ENCODE measurements at places on chromosomes 2 and 18.

DNA sequence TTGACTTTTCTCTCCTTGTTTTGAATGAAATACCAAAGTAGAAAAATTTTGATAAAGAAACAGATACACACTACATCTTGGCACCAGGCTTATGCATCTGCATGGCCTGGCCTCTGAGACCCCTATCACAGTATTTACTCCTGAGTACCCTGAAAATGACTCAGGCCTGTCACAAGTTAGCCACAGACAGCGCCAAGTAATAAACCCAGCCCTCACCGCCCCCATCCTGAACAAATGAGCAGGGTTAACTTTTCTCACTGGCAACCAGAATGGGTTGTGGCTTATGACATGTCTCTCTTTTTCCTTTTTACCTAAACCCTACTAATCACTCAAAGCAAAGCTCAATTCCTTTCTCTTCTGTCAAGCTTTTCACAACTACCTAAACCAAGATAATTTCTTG, 35.3 kb downstream of the SPRED2 start:
- no peak for DNase-seq

DNA sequence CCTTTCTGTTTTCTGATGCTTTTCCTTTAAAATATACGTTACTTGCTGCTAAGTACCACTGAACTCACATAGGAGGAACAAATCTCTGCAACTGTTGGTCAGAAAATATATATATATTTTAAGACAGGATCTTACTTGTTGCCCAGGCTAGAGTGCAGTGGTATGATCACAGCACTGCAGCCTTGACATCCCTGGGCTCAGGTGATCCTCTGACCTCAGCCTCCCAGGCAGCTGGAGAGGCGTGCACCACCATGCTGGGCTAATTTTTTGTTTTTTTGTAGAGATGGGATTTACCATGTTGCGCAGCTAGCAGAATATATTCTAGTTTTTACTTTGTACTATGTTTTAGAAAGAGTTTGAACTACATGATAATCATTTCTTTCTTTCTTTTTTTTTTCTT, 51.5 kb downstream of the EHBP1 start:
- no peak for DNase-seq

DNA sequence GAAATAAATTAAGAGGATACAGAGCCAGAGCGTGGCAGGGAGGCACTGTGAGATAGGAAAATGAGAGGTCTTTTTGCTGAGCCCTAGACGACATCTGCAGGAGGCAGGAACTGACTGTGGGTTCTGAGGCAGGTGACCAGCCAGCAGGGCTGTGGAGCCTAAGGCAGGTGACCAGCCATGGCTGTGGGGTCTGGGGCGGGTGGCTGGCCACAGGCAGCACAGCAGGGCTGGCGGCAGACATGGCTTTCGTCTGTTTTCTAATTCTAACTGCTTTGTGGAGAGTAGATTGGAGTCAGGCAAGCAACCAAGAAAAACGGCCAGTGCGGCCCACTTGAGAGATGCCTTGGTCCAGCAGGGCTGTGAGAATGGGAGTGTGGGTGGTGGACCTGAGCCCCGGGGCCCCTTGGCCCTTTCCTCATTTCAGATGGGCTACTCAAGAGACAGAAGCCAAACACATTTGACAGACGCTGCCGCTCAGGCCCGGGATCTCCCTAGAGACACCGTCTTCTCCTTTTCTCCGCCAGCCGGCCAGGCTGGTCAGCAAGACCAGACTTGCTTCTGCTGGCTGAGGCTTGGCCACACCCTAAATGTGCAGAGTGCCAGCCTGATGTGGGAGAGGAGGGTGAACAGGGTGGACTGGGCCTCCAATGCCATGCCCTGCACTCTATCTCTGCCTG, 19.7 kb upstream of the GNAL start:
- DNase-seq: no peak

- DNase-seq: no peak
Observed at GRCh38 chr2:10480359-10480949, 32.3 kb upstream of the ODC1 start.

- DNase-seq: no peak
Observed at GRCh38 chr2:83565626-83566025, 893.5 kb downstream of the SUCLG1 start.

DNA sequence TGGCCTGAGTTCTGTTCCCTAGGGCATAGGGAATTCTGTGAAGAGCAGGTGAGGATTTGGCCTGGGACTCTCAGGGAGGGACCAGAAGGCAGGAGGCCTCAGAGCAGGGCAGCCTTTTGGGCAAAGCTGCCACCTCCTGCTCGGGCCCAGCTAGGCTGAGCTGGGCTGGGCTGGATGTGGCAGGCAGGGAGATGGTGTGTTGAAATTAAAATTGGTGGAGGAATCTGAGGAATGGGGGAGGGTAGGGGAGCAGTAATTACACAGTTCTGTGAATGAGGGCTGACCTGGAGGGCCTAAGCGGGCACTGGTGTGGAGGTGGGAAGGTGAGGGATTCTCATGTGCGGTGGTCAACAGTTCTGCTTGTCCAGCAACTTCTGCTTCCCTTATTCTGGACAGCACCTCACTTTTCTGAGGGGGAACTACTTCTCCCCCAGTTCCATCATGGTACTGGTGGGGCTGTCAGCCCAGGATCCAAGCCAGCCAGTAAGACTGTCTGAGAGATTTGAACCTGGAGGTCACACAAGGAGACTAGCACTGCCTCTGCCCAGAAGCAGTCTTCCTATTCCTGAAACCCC, 22.0 kb upstream of the ASPRV1 start:
- no peak for DNase-seq

DNA sequence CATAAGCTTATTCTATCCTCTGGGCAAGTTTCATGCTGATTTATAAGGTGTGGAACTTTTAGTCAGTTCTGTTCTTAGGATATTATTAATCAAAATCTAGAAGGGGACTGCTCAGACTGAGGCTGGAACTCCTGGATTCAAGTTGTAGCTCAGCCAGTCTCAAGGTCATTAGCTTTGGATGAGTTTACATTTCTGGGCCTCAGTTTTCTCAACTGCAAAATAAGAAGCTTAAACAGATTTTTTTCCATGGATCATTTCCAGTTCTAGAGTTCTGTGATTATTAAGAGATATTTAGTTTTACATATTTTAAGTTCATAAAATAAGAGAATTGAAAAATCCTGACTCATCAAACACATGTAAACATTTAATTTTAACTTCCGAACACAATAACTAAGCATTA, 442.5 kb upstream of the PKDCC start:
- no peak for DNase-seq

DNA sequence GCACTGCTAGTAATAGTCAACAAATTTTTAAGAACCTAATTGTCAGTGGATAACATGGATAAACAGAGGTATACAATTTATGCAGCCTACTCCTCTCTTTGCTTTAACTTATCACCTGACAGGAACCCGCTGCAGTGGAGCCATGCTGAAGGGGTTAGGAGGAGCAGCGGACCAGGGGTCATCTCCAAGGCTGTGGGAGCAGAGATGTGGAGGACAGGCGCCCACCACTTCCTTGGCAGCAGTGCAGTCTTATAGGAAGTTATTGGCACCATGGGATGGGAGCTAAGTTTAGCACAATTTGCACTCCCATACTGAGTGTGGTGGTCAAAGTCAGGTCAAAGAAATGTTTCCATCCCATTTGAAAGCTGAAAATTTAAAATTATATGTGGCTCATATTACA, 35.6 kb downstream of the HDLBP start:
- no peak for DNase-seq

DNA sequence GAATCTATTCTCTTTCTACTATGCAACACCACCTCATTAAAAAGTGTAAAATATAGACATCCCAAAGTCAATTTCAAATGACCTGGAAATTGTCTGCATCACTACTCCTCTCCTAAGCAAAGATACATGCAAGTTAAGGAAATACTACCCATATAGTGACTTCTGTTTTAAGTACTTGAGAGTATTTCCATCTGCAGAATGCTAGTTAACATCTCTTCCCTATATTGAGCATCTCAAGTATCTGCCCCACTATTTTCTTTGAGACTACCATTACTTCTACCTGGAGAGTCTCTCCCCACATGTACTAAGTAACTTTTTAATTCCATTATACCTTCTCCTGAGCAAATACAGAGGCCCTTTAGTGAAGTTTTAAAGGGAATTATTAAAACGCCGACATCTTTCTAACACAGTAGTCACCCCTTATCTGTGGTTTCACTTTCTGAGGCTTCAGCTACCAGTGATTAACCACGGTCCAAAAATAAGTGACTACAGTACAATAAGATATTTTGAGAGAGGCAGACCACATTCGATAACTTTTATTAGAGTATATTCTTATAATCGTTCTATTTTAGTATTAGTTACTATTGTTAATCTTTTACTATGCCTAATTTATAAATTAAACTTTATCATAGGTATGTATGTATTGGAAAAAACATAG, 21.8 kb downstream of the CWC22 start:
- no peak for DNase-seq

- peak; percentile 69 for DNase-seq
Observed at GRCh38 chr2:174442546-174443510, 44.0 kb downstream of the GPR155 start.

DNA sequence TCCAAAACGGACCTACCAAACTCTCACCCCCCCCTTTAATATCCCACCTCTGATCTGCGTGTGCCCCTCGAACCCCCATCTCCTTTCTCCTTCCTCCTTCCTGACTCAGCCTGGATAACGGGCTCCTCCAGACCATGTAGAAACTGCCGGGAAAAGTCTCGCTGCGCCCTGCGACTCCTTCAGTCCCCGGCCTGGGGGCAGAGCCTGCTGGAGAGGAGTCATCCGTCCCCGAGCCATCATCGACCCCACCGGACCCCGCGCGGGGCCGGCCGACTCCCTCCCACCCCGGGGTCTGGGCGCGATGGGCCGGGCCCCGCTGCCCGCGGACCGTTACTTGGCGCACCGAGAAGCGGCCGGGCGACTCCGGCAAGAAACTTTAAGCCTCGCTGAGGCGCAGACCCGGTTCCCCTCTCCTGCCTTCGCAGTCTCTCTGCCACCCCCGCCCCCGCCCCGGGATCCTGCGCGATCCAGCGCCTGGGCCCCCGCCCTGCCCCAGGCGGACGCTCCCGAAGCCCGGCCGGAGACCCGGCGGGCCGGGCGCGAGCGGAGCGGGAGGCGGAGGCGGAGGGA, 3.4 kb downstream of the ZEB2 start:
- no peak for DNase-seq

DNA sequence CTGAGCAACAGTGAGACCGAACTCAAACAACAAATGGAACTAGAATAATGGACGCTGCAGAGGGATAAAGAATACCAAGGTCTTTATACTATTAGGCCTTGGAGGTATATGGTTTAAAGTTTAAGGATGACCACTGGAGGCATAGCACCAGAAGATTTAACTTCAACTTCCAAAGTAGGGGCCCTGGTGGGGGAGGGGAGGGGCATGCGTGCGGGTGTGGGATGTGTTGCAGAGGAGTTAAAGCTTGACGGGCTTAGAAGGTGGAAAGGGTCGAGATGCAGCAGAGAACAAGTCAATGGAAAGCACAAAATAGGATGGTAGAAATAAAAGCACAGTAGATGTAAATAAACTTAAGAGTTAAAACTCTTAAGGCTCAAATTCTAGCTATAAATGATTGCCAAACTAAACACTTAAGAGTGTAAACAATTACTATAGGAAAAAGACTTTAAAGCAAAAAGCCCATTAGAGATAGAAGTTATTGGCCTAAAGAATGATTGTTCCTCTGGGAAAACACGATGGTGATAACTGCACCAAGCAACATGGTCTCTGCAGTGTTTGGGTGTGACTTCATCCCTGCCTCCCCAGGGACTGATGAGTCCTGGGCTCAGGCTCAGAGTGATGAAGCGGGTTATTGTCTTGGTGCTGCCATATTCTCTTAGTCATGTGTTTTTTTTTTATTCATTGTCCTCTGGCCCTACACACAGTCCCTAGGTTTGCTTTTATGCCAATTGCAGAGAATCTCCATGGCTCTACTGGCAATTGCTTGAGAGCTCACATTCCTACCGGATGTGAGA, 13.0 kb downstream of the RRM2 start:
- peak; percentile 74 for DNase-seq

DNA sequence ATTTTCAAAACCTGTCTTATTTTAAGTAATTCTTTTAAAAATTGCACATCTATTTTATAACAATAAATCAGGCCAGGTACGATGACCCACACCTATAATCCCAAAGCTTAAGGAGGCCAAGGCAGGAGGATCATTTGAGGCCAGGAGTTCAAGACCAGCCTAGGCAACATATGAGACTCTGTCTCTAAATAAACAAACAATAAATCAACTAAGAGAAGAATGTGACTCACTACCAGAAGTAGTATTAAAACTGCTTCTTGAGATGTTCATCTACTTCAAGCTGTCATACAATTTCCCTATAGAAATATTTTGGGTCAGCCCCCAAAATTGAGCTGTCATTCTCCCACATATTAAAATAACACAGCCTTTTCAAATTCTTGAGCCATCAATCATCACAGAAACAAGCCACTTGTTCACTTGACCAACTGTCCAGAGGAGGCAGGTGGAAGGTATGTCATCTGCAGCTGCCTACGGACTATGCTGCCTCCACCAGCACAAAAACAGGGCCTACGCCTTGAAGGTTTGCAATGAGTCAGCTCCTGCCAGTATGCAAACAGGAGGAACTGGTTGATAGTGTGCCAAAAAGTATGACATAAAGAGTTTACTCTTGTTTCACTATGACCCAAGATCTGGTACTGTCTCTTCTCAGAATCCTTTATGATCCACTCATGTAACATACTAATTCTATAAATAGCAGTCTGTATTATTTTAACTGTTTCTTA, 33.6 kb downstream of the KIDINS220 start:
- DNase-seq: peak; percentile 90

DNA sequence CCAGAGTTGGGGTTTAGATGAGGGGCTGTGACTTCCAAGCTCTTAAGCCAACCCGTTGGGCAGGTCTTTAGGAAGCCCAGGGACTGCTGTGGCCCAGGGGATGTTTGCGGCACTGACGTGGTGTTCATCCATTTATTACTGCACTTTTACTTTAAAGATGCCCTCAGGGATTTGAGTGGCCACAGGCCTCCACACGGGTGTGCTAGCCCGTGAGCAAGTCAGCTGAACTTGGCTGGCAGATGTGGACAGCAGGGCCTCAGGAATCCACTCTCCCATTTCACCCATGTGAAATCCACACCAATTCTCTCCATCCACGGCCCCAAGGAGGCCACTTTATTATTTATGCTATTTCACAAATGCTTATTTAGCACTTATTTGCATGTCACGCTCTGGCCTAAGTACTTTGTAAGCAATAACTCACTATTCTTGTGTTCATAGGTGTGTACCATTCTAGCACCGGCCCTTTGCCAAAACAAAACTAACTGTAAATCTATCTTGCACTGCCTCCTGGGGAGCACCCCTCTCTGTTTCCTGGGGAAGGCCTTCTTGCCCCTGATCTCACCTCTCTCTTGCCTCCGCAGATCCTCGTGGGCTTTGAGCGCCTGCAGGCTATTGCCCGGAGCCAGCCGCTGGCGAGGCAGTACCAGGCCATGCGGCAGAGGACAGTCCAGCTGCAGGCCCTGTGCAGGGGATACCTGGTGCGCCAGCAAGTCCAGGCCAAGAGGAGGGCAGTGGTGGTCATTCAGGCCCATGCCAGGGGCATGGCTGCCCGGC, 39.1 kb upstream of the GPR17 start:
- DNase-seq: no peak

GRCh38 chr2:108833219-108833618, 46.6 kb downstream of the CCDC138 start:
- DNase-seq: no peak

All from urothelium cell line (cell line).